Brain pericyte (primary cell): ENCODE measurements at places on chromosomes 2 and 18.
A peak's percentile ranks its signal among the peaks of the same experiment; 100 is the strongest.

GRCh38 chr2:27885661-27886060 is 4.5 kb downstream of the RBKS start:
- DNase-seq: no peak

DNA sequence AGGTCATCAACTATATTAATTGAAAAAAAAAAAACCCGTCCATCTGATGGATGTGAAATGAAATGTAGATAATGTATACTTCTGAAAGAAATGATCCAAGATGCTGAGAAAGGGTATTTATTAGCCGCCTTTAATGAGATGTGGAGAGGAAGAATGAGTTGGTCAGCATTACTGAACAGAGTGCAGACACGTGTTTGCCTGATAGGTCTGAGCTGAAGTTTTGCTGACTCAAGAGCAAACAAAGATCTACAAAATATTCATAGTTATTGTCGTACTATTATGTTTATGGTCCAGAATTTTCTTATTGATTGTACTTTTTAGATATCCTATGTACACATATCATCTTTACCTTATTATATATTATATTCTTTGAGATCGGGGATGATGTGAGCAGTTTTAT is 235.3 kb downstream of the RDH14 start:
- no peak for DNase-seq

DNA sequence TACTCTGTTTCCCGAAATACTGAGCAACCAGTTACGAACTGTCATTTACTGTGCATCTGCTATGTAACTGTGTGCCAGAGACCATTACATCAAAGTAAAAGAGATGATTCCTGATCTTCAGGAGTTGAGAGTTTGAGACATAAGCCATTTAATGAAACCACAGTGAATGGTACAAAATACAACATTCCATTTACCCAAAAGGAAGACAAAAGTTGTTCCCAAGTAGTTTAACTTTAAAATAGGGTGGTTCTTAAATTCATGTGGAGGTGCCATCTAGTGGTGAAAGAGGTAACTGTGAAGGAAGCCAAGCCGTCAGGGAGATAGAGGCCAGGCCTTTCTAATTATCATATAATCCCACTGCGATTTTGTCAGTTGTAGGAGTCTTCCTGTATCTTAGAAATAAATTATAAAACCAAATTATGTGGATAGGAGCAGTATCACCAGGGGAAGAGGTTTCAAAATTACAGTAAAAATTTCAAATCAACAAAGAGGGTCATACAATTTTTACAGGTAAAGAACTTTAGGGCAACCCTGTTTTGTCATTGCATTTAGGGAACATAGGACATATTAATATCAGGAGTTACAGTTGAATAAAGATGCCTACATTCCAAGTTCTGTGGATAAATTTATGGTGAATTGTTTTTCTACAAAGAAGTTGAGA is 67.7 kb downstream of the EPAS1 start:
- DNase-seq: no peak

DNA sequence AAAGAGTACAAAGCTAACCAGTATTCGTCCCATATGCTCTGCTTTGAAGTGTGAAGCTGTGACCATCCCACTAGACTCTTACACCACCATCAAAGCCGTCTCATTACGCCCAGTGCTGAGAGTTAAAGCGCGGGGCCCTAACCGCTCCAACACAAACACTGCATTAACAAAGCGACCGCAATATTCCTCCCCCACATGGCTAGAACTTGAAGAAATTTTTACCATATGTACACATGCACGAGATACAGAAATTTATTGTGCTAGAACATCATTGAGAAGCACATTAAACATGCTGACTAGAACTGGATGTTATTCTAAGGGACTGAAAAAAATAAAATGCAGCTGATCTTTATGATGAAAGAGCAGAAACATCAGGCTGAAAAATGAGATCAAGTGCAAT is 20.5 kb downstream of the FTCDNL1 start:
- DNase-seq: no peak

DNA sequence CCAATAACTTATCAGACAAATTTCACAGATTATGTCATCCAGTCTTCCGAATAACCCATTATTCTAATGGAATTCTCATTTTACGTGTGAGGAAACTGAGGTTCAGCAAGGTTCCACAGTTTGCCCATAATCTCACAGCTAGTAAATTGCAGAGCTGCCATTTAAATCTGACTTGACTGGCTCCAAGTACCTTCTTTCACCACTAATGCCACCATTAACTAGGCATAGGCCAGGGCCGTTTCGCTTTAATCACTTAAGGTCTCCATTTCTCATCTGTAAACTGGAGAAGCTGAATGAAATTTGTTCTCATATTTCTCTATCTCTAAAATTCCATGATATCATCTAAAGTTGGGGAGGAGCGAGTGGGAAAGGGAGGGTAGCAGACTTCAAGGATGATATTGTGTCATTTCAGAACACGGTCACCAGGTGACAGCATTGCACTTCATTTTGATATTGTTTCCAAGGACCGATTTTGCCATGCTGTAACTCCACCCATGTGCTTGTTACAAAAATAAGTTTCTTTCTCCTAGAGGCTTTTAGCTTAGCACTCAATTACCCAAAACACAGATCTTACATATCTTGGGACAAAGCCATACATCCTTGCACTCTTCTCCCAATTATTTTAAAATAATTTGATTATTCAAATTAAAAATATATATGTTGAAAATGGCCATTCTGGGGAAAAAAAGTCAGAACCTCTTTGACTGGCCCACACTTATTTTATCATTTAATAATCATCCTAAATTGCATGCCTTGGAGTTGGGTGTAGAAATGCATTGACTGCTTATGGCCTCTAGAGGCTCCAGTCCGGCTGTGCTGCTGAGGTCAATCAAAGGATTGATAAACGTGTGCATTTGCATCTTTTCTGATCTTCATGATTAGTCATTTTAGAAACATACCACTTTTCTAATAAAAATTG is 123.8 kb downstream of the AKAIN1 start:
- no peak for DNase-seq

GRCh38 chr2:1972948-1973347 is 228.6 kb upstream of the PXDN start:
- no peak for DNase-seq

DNA sequence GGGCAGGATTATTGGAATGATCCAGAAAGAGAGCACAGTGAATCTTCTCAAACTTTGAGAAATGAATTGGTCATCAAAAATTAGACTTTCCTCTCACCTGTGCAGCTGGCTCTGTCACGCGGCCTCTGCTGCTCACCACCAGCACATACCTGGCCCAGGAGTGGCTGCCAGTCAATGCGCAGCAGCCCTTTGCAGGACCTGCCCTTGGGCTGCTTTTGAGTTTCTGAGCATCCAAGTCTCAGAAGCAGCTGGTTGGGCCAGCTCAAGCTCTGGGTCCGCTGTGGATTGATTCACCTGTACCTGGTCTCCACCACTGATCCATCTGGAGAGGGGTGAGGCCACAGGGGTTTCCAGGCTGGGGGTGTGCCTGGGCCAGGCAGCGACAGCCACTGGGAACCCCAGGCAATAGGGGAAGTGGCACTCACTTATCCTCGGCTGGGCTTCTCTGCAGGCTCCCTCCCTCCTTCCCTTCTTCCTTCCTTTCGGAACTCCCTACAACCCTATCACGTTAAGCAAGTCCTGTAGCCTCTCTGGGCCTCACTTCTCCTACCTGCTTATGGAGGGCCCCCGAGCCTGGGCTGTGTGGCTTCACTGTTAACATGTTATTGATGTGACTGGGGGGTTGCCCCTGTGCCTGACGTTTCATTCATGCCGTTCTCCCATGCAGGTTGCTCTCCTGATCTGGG is 48.1 kb downstream of the SH3BP4 start:
- no peak for DNase-seq

- DNase-seq: no peak
Measured at GRCh38 chr2:38930600-38930999, 40.9 kb downstream of the ARHGEF33 start.

- DNase-seq: no peak
Measured at GRCh38 chr2:18849841-18850578, 260.6 kb upstream of the NT5C1B start.

DNA sequence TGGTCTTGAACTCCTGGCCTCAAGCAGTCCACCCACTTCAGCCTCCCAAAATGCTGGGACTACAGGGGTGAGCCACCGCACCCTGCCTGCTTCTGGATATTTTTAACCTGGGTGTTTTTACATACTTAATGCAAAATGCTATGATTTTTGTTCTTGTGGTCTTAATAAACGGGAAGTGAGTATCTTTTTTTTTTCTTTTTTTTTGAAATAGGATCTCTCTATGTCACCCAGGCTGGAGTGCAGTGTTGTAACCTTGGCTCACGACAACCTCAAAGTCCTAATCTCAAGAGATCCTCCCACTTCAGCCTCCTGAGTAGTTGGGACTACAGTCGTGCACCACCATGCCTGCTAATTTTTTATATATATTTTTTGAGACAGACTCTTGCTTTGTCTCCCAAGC is 19.2 kb upstream of the ASXL2 start:
- no peak for DNase-seq

- no peak for DNase-seq
Measured at GRCh38 chr2:48131539-48132270, 225.4 kb upstream of the FBXO11 start.

DNA sequence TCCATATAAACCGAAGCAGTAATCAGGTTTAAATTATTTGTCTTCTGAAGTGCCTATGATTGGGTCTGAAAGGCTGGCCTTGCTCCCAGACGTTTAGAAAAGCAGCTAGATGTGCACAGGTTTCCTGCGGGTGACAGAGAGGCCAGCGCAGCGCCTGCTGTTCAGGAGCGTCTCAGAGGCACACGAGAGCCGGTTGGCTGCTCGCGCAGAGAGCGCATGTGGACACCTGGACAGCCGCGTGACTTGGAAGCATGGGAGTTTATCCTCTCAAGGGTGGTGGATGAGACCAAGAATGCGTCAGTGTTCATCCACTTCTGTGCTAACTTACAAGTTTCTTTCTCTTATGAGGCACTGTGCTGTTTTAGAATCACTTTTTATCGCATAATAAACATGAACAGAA is 303.7 kb downstream of the PTGR3 start:
- DNase-seq: no peak

DNA sequence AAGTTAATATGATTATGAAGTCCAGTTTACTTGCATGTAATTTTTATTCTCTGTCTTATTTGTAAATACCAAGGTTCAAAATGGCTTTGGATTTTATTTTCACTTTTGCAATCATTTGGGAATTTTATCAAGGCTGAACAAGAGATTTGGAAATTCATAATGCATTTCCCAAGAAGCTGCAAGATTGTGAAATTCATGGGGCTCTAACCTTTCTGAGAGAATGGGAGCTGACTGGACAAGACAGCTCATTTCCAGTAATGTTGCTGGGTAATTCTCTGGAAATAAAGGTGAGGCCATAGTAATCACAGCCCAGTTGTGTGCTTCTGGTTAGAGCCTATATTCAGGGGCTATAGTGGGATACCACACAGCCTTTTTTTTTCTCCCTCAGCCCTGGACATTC is 21.5 kb upstream of the NABP1 start:
- DNase-seq: no peak

DNA sequence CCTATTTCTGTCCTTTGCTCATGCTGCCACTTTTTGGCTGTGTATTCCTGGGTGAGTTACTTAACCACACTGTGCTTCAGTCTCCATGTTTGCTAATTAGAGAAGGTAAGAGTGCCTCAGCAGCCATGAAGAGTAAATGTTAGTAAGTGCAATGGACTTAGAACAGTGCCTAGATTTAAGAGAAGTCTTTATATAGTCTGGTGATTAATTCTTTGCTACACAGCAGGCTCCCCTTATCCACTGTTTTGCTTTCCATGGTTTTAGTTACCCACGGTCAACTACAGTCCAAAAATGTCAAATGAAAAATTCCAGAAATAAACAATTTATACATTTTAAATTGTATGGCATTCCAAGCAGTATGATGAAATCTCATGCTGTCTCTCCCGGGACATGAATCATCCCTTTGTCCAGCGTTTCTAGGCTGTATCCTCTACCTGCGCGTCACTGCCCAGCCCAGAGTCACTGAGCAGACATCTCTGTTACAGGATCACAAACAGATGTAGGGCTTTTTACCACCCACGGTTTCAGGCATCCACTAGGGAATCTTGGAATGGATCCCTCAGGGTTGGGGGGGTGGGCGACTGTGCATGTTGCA is 91.0 kb downstream of the CTIF start:
- DNase-seq: peak; percentile 88

GRCh38 chr2:205661281-205661680 is 21.0 kb upstream of the NRP2 start:
- no peak for DNase-seq

DNA sequence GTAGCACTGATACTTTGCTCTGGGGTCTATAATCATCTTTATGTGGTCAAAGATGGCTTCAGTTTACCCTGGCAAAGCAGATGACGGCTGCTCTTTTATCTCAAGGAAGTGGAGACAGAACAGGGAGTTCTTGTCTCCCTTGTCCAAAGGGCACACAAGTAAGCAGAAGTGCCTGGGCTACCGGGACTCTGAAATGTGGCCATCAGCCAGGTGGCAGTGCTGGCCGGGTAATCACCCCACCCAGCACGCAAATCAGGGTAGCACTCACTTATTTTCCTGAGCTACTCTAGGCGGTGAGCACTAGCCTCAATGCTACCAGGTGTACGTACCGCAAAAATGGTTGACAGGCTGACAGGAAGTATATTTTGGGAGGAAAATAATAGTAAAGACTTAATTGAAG is 119.7 kb upstream of the ETAA1 start:
- DNase-seq: no peak

DNA sequence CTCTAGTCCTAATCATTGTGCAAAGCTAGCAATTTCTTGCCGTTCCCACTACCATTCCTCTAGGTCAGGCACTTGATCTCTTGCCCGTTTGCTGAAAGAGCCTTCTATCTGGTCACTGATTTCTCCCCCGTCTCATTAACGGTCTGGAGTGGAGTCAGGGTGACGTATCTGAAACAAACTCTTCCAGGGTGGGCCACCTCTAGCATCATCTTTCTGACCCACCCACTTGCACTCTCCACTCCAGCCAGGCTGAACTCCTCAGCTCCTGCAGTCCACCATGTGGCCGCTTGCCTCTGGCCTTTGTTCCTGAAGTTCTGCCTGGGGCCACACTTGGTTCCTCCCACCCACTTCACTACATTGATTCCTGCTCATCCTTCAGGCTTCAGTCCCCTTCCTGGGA is 13.3 kb downstream of the BCL2 start:
- DNase-seq: no peak

DNA sequence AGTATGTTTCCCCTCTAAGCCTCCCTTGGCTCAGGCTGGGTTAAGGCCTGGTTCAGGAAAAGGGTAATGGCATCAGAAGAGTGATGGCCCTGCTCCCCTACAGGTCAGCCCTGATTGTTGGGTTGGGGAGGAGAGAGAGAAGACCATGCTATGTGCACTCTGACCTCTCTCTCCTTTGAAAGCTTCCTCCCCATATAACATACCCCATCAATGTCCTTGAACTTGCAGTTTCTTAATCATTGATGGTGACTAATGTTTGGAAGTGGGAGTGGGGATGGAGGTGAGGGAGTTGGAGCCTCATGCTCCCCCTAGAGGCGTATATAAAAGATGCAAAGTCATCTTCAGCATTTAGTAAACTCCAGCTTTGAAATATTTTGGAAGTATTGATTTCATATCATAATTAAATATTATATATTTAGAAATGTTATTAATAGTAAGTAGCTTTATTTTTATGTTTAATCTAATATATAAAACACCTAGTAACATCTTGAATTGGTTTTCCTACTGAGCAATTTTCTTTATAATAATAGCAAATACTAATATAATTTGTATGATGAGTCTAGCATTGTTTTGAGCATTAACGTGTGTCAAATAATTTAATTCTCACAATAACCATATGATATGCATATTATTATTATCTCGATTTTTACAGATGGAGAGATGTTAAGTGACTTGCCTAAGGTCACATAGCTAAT is 8.8 kb downstream of the PLCL1 start:
- DNase-seq: no peak

GRCh38 chr2:74735564-74735963 is 81.5 kb downstream of the SEMA4F start:
- DNase-seq: no peak

- peak; percentile 21 for DNase-seq
Measured at GRCh38 chr2:112880696-112881095, 30.3 kb upstream of the IL37 start.
